NCI-H226 (cell line): ENCODE measurements at places on chromosomes 11 and 22.

DNA sequence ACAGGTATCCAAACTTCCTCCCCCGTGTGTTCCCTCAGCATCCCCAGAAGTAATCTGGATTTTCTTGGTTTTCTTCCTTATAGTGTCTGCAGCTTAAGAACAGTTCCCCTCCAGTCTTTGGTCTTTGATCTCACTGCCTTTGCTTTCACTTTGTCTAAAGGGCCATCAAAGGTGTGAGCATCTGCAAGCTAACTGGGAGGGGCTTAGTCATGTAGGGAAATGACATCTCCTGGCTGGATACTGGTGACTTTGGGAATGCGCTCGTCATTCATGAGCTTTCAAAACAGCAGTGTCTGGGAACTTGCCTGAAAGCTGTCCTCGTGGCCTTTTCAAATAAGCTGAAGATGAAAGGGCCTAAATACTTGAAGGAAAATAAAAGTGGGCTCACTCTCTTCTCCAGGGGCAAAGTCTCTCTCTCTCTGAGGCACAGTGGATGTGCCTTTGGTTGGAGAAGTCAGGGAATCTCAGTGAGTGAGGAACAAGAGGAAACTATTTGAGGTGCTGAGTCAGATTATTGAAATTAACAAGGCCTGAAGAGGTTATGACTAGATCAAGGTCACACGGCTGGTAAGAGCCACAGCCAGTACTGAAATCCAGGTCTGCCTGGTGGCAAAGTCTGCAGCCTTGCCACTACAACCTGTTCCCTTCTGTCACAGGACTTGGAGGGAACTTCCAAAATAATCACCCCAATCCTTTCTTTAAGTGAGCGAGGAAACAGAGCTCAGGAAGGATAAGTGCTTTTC is 45.6 kb upstream of the TENM4 start:
- DNase-seq, result no peak

DNA sequence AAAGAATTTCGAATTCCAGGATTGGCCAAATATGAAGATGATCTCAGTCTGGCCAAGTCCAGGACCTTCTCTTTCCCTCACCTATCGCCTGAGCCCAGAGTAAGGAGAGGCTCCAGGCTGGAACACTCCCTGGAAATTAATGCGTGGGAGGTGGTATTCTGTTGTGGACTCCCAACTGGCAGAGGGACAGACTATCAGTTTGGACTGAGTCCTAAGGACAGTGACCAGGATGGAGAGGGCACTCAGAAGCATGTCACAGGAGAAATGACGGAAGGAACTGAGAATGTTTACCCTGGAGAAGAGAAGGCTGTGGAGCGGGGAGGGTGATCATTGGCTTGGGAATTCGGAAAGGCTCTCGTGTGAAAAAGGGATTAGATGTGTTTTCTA is 84.4 kb downstream of the RPL27A start:
- DNase-seq, result peak; percentile 66

GRCh38 chr11:73625696-73626318 is 20.6 kb upstream of the PLEKHB1 start:
- peak; percentile 45 for DNase-seq

- no peak for DNase-seq
Observed at GRCh38 chr11:125833016-125833415, at the start of gene PATE4. PATE4 (plus strand) TSS chr11:125833316; CDS start chr11:125833360, 44 bp downstream.

GRCh38 chr22:37681556-37682049 is 4.5 kb upstream of the NOL12 start:
- DNase-seq, result peak; percentile 23

GRCh38 chr11:126636911-126637794 is 281.7 kb downstream of the ST3GAL4 start:
- DNase-seq, result peak; percentile 85

DNA sequence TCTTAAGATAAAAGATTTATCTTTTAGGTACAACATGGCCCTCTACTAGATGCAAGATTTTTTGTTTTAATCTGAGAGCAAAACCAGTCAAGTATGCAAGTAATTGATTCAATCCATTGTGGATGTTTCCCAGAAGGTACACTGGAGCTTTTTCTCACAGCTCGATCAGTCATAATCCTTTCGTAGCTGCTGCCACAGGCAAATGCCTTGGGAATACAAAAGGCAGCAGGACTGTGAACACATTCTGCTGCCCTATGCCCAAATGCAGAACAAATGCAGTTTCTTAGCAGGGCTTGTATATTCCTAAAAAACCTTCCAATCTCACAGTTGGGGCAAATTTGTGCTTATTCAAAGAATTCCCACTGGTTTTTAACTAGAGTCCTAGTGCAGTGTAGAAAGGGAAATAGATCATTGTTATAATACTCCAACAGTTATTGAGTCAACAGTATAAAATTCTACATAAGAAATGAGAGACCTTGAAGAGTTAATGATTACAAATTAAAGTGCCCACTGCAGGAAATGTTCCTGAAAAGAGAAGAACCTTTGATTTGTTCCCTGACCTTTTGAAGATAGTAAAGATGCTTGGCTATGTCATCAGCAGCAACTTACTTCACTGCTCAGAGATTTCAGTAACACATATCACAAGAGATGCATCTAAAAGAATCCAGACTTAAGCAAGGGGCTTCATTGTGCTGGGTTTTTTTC is 14.1 kb downstream of the LPXN start:
- no peak for DNase-seq

DNA sequence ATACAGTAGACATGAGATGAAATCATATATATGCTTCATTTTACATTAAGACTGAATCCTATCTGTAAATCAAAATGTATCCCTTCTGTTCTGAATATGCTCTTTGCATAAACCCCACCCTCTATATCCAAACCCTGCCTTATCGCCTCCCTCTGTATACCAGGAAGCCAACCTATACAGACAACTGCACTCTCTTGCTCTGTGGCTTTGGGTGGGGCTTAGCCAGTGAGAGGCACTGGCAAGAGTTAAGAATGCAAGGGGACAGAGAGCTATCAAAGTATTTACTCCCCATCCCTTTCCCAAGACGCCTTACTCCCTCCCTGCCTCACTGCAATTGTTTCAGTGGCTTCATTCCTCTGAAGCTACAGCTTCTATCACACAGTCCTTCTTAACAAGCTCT is 309.8 kb downstream of the TTC28 start:
- peak; percentile 22 for DNase-seq

GRCh38 chr11:126703662-126704061 is 296.9 kb downstream of the KIRREL3 start:
- DNase-seq, result no peak

DNA sequence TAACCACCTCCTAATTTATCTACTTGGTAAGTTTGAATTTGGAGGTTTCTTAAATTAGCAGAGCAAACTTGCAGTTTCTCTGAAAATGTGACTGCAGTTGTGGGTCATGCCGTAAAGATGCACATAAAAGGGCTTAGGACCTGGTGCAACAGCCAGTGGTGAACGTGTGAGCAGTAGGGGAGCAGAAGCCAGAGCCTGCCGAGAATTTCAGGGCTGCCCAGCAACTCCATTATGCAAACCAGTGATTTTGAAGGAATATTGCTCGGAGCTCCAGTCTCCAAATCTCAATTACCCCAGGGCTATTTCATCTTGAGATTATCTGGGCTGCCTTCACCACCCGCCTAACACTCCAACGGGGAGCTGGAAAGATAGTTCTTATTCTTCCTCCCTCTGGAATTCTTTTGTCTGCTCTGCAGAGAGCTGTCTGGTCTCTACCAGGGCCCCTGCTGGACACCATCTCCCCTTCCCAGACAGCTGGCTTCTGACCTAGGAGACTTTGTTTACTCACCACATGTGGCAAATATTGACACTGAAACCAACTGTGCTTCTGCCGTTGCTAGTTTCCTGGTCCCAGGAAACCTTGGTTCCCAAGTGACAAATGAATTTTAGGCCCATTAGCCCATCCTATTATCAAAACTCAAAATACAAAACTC is 93.9 kb downstream of the DSCAML1 start:
- DNase-seq, result no peak

DNA sequence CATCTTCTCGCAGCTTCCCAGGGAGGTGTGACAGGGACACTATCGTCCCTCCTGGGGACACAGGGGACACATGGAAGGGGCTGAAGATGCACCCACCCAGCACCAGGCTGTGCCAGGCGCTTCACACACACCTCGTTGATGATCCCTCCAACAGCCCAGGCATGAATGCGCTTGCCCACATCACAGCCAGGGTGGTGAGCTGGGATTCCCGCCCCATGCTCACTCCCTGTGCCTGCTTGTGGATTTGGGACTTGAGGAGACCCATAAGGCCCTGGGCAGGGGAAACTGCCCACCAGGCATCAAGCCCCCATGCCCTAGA is 57.8 kb downstream of the OTOG start:
- no peak for DNase-seq

- no peak for DNase-seq
Observed at GRCh38 chr11:83087035-83087434, 15.3 kb upstream of the RAB30 start.

- no peak for DNase-seq
Observed at GRCh38 chr11:64861227-64861975, 16.9 kb upstream of the CDC42BPG start.

DNA sequence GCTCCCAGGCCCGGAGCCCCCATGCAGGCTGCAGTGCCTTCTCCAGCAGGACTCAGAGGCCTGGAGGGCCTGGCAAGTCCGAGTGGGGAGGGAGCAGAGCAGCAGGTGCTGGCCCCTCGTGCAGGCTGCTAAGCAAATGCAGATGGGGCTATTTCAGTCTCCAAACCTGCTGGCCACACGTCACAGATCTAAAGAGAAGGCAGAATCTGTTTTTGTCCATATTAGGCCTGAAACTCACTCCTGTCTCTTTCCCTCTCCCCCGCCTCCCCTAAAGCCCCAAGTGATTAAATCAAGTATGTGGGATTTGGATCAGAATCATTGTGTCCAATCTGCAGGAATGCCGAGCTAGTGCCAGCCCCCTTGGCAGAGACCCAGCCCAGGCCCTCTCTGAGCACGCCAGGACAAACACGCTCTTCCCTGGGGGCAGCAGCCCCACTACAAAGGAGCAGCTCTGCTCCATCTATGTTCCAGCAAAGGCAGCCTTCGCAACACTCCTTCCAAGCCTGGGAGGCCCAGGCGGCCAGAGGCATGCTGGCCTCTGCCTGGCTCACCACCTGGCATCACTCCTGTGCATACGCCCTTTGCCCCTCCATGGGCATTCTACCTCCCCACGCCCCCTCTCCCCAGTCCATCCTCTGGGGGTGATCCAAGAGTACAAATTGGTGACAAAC is 26.5 kb downstream of the RPL27A start:
- DNase-seq, result no peak

GRCh38 chr11:42171046-42171445 is 711.6 kb upstream of the LRRC4C start:
- no peak for DNase-seq

- DNase-seq, result no peak
Observed at GRCh38 chr22:32819120-32819519, 17.6 kb downstream of the TIMP3 start.

DNA sequence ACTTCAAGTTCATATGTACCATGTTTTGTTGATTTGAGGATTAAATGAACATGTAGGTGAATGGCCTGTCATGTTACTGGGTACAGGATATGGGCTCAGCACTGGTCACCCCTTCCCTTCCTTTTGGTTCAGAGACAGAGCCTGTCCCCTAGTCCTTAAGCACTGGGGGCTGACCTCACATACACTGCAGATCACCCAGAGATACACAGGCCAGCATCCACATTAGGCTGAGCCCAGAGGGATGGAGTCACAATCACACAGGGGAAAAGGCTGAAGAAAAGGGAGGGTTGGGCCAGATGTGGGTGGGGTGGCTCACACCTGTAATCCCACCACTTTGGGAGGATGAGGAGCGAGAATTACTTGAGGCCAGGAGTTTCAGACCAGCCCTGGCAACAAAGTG is 62.3 kb downstream of the IGLL5 start:
- no peak for DNase-seq

DNA sequence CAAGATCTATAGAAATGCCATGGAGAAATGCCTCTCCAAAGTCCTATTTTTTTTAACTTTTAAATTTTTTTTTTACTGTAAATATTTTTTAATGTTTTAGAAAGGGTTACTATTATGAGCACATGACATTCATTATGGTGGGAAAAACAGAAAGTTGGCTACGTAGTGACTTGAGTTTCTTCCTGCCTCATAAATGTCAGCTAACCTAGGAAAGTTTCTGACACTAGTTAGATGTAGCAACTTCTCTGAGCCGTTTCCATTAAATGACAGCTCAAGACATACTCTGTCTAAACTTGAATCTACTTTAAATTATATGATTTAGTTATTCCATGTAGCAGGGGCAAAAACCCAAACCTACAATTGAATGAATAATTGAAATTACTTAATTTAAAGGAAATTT is 18.4 kb upstream of the CTSC start:
- no peak for DNase-seq

DNA sequence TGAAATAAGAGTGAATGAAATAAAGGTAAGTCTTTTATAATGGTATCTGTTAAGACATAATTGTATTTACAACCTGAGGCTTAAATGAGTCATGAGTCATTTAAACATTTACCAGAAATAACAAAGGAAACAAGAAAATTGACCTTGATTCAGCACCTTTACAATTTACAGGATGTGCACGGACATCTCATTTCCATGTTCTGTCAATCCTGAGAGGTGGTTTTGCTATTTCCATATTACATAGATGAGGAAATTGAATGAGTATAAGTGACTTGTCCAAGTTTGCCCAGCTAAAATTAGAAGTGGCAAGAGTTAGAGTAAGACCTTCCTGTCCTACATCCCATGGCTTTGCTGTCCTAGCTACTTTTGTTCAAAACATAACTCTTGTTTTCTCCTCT is 89.1 kb downstream of the TRIM44 start:
- DNase-seq, result no peak

GRCh38 chr11:103202048-103202651 is 92.9 kb downstream of the DYNC2H1 start:
- no peak for DNase-seq

- no peak for DNase-seq
Observed at GRCh38 chr11:72740060-72740424, 12.2 kb downstream of the ARAP1 start.

- DNase-seq, result peak; percentile 58
Observed at GRCh38 chr11:12163181-12163941, 53.0 kb downstream of the MICAL2 start.

GRCh38 chr11:96329855-96330510 is 13.0 kb downstream of the MAML2 start:
- DNase-seq, result no peak

- no peak for DNase-seq
Observed at GRCh38 chr11:115500547-115501501, 3.4 kb downstream of the CADM1 start.

DNA sequence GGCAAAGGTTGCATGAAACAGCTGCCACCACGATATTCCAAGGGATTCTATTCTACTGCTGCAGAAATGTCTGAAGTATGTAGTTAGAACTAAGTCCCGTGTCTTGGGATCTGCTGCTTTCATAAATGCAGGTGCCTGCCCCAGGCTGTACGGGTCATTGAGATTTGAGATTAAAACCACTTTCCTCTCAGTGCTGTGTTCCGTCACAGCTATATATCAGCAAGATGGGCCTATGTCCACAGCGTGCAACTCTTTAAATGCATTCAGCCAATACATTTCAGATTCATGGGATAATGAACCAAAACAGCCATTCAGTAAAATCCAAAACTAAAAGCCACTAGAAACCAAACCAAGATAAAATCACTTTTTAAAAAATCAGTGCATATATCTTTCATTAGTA is 107.3 kb upstream of the LUZP2 start:
- no peak for DNase-seq
